ENCODE measurements at places on chromosomes 6 and 20.

DNA sequence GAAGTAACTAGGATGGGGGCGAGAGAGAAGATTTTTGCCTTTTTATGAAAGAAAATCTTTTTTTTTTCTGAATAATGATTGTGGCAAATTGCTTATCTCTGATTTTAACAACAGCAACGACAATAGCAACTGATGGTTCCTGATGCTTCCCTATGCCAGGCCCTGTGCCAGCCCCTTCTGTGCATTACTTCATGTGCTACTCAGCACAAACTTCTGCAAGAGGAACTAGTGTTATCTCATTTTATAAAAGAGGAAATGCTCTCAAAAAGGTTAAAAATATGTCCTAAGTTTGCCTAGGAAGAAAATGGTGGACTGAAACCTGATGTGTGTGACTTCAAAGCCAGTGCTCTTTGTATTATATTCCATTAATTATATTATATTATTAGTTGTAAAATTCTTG, 74.0 kb upstream of the RALGAPA2 start:
- no peak for DNase-seq

DNA sequence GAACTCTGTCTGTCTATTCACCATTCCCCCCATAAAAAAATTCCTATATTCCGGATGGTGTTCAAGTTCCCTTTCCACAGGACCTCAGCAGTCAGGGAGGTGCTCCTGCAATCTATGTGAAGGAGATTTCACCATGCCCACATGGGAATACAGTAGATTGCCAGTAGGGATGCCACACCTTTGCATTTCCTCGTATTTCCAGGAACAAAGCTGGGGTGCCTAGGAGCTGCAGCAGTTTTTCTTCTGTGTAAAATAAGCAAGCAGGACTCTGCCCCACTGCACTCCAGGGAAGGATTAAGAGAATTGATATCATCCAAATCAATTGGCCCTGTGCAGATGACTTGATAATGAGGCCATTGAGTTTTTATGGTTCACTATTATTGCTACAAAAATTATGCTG, 7.4 kb upstream of the KIF16B start:
- DNase-seq = no peak

- no peak for DNase-seq
Measured at GRCh38 chr6:117542493-117542892, 59.8 kb downstream of the GOPC start.

DNA sequence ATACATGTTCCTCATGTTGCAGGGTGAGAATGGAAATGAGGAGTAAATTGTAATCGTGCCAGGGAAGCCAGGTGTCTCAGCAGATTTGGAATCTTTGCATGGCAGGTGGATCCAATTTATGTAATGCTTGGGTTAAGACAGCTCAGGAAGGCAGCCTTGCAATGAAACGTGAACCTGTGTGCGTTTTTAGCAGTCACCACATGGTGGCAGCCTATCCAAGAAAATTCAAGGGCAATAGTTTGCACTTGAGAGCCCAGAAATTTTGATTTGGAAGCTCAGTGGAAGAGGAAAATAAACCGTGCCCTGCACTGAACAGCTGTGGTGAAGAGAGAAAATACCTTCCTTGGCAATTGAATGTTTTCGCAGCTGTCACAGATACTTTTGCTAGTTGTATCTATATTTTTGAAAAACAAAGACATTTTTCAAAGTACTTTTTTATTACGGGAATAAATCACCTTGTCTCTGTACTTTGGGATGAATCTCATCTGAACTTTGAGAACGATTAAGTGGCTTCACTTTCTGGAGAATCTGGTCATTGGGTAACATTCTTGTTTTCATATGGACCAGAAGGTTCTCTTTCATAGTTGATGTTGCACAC, 26.5 kb downstream of the MTHFD1L start:
- peak; percentile 90 for DNase-seq

DNA sequence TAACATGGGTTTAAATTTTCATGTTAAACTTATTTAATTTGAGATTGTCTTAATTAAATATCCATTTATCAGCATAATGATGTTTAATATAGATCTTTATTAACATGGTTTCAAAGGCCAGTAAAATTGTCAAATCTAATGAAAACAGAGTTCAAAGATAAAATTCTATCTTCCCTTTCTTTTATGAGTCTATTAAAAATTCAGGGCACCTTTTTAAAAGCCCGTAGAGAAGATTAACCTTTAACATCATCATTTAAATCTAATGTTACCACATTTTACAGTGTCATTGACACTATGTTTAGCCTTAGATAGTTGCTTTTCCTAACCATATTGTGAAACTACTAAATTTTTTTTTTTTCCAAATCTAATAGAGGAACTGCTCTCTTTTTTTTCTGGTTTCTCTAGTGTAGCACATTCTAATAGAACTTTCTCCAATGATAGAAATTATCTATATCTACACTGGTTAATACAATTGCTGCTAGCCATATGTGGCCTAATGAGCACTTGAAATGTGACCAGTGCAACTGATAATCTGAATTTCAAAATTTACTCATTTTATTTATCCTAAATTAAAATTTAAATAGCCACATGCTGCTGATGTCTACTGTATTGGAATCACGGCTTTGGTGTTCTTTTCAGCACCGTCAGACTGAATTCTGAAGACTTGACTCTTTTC, 410.9 kb downstream of the UTRN start:
- DNase-seq = no peak

GRCh38 chr6:116881236-116881635, 4.2 kb downstream of the RFX6 start:
- peak; percentile 7 for DNase-seq

DNA sequence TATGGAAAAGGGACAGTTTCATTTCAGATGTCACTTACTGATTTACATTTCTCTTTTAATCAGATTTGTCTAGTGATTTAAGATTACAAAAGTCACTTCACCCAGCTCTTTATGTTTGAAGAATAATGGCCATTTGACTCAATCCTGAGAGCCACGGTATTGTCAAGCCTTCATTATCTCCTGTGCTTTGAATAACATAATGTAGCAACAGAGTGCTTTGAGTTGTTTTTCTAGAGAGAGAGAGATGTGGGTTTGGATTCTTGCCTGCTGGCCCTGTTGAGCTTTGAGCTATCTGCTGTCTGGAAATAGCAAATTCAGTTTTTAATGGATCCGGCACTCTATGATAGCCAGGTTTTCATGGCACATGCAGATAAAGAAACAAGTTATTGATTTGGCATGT, 478.4 kb upstream of the SOX4 start:
- peak; percentile 75 for DNase-seq

DNA sequence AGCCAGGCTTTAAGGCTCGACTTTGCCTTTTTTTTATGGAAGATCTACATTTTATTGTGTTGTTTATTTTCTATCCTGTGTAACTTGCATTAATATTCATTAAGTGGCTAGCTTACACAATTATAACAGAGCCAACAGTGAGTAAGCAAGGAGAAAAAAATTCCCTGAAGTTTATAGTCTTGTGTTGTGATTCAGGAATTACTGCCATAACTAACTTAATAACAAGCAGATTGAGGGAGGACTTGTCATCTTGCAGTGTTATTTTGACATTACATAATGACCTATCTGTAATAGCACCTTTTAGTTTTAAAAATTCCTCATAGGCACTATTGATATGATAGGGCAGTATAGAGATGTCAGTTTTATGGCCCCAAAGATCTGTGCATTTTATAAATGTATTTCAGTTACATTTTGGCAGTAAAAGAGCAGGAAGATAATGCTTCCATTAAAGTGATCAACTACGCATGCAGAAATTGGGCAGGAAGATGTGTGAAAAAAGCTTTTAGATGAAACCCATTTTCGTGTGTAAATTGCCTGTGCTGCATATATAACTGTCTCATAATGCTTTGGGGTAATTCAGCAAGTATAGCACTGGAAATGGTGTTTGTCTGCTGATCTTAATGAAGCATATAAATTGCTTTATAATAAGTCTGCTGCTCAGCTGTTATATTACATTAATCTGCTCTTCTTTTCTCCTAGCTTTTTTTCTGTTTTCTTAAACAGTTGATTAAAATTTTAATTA, 123.0 kb downstream of the SMAP1 start:
- DNase-seq = no peak

DNA sequence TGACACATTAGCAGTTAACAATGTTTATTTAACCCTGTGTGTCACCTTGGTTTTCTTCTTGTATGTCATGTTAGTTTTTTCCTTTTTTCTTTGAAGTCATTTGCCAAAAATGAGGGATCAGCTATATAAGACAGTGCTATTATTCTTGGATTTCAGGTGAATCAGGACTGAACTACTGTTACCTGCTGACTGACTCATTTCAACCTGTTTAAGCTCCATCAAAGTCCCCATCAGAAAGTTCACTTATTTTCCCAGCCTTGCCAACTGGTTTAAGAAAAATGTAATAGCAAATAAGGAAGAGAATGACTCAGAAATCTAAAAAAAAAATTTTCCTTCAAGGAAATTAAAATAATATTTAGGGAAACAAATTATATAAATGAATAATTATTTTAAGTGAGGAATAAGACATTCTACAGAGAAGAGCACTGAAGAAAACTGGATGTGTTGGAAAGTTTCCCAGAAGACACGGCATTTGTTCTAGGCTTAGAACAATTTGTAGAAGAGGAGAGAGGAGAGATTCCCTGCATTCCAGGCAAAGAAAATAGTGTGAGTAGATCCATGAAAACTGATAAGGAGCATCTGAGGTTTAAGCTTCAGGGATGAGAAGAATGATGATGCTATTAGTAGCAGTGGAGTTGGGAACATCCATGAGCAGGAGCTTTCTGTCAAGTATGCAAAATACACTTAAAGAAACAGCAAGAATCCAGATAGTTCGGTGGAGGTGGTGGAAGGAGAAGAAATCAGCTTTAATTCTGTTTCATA, 84.9 kb upstream of the SIM1 start:
- peak; percentile 40 for DNase-seq

DNA sequence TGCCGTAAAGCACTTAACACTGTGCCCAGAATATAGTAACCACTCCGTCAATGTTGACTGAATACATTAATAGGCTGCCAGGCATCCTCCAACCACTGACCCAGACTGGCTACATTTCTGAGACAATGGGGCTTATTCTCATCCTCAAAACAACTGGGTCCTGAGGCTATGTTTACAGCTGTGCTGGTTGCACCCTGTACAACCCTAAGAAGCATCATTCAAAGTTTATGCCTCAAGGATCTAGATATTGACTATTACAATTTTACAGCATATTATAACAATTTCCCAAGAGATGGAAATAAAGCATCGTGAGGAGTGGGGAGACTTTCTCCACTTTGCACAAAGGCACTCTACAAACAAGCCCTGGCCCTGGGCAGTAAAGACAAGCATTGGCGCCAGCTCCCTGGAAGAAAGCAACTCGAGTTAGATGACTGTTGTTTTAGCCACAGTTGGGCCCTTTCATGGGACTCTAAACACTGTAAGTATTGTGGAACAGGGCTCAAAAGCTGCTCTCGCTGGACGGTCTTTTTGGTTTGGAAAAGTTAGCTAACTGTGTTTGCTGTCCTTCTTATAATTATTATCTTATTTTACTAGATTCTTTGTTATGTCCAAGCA, 30.2 kb downstream of the MYLIP start:
- no peak for DNase-seq

- DNase-seq = no peak
Measured at GRCh38 chr20:19259141-19259591, 46.7 kb downstream of the SLC24A3 start.

DNA sequence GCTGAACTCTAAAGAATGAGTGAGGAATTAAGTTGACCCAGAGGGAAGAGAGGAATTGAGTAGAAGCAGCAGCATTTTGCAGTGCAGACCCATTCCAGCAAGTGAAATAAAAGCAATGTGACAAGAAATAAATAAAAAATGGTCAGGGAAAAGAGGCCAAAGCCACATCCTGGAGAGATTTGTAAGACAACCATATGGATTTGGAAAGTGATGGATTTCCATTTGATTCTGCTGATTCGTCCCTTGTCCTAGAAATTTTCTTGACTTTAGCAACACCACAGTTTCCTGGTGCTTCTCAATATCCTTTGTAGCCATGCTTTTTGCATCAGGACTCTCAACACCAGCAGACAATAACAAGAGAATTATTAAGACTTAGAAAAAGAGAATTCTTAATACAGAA, 29.8 kb downstream of the ANKEF1 start:
- DNase-seq = no peak

GRCh38 chr6:83985308-83985713, 48.3 kb upstream of the MRAP2 start:
- DNase-seq = no peak

GRCh38 chr6:5860849-5861248, 145.9 kb downstream of the NRN1 start:
- no peak for DNase-seq

- DNase-seq = no peak
Measured at GRCh38 chr6:16635291-16635809, 125.9 kb downstream of the ATXN1 start.

DNA sequence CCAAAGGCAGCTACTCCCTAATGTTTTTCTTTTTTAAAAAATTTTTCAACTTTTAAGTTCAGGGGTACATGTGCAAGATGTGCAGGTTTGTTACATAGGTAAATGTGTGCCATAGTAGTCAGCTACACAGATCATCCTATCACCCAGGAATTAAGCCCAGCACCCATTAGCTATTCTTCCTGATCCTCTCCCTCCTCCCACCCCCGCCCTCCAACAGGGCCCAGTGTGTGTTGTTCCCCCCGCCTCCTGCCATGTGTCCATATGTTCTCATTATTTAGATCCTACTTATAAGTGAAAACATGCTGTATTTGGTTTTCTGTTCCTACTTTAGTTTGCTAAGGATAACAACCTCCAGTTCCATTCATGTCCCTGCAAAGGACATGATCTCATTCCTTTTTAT, 12.4 kb downstream of the TRIM15 start:
- no peak for DNase-seq

DNA sequence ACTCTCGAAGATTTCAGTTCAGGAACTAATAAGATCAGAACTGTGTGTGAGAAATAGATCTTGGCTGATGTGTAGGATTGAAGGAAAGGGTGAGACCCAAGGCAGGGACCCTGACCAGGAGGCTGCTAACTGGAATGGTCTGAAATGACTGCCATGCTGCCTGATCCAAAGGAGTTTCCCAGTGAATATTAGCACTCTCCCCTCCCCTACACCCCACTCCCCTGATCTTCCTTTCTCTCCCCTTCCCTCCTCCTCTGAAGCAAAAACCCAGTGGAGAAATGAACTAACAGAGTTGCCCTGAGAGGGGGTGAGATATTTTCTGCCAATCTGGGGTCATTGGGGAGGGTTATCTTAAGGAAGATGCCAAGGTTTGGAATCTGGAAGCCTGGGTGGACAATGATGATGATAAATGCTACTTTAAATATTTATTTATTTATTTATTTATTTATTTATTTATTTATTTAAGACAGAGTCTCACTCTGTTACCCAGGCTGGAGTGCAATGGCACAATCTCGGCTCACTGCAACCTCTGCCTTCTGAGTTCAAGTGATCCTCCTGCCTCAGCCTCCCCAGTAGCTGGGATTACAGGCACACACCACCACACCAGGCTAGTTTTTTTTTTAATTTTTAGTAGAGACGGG, 371.0 kb upstream of the CHD6 start:
- no peak for DNase-seq

- no peak for DNase-seq
Measured at GRCh38 chr6:52207066-52207465, 20.9 kb downstream of the IL17A start.

DNA sequence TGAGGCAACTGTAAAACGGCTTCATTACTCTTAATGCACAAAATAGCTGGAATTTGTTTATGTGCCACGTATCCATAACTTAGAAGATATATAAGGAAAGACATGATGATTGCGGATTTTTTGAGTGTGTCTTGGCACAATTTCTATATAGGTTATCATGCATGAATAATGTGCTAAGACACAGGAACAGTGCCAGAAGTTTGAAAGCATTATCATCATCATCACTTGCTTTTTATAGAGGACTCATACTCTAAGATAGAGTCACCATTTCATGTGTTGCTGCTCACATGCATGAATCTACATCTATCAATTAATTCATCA, 113.4 kb downstream of the ELOVL4 start:
- peak; percentile 61 for DNase-seq

GRCh38 chr20:32651537-32651936, 22.2 kb downstream of the C20orf203 start:
- no peak for DNase-seq

All from foreskin fibroblast (primary cell).